ENCODE measurements at places on chromosomes 12 and 14. TPM values are rescaled to one million over a fixed set of nuclear protein-coding genes. Genes with fewer than 3 reads are reported as not detected.

DNA sequence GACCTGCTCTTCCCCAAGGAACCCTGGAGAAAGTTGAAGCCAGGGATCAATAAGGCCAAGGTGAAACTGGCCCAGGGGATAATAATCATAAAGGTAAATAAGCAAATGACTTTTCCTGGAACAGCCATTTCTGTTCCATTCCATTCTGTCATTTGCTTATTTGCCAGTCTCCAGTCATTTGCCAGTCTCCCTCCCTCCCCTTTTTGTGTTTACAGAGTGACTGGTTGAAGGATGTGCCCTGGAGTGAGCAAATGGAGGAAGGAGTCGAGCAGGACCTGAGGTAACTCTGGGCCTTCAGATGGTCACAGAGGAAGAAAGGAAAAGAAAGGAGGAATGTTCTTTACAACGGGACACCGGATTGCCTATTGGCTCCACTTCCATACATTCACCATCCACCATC, 17.8 kb upstream of the DCD start:
- no peak for DNase-seq

Gene OR6C2
- not detected for total RNA-seq

GRCh38 chr12:3662521-3662921, 90.4 kb downstream of the CRACR2A start:
- no peak for DNase-seq

DNA sequence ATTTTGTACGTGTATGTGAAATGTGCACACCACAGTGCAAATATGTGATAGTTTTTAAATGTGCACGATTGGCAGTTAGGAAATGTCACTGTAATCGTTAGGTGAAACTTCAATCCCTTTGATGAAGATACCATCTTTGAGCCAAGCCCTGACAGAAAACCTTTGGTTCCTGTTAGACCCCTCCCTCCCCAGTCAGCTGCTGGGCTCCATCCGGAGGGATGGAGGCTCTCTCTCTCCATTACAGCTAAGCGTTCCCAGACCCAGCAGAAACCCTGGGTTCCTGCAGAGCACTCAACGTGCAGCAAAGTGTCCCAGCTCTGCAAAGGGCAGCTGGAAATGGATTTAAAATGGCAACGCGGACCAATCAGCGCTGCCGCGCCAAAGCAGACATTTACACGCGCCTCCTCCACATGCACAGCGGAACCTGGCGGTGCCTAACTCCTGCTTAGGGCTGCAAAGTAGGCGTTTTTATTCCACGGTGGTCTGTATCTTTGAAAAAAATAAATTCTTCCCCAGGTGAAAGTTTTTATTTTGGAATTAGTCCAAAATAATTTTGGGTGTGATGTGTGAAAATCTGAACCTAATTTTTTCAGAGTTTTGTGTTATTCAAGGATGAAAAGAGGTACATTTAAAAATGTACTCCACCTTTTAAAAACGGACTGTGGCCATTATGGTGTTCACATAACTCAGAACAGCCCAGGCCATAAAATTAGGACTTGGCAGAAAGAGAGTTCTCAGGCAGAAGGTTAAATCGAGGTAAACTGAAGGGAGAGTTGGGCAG, 1.4 kb upstream of the HMGA2 start:
- no peak for DNase-seq

DNA sequence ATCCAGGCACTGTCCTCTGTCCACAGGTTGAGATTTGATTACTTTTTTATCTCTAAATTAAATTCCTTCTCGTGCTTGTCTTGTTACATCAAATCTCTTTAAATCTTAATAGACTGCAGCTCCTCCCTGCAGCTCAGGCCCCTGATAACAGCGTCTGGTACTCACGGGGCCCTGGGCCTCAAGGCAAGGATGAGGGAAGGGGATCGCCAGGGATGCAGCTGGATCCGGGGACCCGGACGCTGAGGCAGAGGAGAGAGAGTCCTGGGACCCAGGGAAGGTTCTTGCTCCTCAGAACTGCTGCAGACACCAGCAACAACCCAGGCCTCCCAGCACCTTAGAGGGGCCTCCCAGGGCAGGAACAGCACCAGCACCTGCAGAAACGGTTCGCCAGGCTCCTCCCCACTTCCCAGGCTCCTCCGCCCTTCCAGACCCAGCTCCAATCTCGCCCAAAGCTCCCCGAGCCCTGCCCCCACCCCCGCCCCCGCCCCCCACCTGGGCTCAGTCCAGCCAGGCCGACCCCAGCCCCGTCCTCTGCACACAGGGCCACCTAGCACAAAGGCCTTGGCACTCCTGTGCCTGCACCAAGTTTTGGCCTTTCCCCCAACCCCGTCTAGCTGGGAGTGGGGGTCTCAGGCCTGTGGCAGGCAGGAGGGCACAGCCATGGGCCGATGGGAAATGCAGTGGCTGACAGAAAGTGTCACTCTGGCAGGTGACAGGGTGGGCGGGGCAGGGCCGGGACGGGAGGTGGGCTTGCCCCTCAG, 60.3 kb upstream of the GALNT9 start:
- DNase-seq = no peak

DNA sequence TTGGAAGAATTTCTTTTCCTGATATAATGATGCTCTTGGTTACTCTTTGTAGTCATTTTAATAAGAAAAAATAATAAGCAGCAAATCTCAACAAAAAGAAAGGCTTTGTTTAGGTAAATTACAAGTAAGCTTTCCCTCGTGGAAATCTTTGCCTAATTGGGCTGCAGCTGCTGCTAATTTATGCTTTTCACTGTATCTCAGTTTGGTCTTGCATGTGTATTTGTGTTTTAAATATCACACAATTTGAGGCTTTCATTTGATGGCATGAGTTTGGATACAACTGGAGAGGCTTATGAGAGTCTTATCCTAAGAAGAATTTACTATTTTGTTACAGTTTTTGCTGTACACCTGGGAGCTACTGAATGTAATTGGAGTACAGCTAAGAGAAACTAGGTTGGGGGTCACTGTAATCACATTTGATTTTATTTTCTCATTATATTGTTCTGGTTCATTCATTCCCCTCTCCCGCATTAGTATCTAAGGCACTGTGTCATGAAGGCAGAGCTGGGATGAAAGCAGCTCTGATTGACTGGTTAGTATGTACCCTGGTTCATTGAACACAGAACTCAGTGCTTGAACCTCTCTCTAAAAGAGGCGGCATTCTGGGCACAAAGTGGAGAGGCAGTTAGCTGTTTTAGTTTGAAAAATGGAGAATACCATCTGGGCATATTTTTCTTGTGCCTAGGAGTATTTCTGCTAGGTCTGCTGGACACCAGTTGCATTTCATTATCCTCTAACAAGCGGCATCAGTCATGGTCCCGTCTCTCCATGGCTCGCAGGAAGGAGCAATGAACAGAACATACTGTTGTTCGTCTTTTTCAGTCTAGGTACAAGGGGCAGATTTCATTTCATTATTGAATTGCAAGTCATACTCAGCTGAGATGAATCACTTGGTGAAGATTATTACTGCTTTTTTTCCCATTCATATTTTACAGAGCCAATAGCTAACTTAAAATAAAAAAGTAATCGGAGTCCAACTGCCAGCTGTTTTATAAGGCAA, 118.0 kb upstream of the TMEM260 start:
- no peak for DNase-seq

Gene CCDC38
- 0.49 TPM for total RNA-seq

DNA sequence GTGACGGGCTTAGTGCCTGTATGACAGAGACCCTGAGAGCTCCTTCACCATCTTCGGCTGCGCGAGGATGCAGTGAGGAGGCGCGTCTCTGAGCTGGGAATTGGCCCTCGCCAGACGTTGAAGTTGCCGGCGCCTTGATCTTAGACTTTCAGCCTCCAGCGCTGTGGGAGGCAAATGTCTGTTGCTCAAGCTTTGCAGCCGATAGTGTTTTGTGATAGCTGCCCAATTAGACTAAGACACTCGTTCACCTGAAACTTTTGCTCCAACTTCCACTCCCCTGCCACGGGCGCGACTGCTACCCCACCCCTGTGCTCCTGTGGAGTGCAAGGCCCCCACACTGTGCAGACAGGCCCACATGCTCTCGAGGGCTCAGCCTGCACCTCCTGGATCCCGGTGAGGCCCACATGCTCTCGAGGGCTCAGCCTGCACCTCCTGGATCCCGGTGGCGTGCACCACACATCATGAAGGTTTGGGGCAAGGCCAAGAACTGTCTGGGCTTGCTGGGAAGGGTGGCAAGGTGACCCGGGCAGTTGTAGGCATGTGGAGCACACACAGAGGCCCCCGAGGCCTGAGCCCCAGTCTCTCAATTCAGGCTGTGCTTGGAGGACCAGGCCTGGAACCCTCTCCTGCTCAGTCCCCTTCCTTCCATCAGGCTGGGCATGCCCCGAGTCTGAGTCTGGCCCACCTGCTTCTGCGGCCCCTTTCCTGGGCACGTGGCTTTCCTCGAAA, 324.6 kb downstream of the TMEM121 start:
- DNase-seq = no peak

Gene YEATS4
- 21.5 TPM for total RNA-seq

DNA sequence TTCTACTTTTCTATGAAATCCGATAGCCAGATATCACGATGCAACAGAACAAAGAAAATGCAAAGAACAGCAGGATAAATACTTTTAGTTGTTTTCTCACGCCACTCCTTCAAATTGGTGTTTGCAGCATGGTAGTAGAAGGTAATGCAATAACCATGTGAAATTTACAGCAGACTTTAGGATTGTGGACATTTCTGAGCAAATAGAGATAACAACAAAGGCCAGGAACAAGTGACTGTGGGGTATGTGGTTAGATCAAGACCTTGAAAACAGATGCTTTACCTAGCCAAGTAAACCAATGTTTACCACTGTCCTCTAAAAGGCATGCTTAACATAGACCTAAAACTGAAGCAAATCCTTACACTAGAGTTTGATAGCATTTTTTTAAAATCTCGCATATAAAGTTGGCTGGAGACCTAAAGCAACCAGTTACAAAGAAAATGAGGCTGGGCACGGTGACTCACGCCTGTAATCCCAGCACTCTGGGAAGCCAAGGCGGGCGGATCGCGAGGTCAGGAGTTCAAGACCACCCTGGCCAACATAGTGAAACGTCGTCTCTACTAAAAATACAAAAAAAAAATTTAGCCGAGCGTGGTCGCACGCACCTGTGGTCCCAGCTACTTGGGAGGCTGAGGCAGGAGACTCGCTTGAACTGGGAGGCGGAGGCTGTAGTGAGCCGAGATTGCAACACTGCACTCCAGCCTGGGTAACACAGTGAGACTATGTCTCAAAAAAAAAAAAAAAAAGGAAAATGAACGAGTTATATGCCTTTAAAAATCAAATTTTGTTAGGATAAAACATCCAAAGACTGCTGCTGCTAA, 123.2 kb upstream of the FOXN3 start:
- DNase-seq = no peak

Gene FGF23
- total RNA-seq = not detected

DNA sequence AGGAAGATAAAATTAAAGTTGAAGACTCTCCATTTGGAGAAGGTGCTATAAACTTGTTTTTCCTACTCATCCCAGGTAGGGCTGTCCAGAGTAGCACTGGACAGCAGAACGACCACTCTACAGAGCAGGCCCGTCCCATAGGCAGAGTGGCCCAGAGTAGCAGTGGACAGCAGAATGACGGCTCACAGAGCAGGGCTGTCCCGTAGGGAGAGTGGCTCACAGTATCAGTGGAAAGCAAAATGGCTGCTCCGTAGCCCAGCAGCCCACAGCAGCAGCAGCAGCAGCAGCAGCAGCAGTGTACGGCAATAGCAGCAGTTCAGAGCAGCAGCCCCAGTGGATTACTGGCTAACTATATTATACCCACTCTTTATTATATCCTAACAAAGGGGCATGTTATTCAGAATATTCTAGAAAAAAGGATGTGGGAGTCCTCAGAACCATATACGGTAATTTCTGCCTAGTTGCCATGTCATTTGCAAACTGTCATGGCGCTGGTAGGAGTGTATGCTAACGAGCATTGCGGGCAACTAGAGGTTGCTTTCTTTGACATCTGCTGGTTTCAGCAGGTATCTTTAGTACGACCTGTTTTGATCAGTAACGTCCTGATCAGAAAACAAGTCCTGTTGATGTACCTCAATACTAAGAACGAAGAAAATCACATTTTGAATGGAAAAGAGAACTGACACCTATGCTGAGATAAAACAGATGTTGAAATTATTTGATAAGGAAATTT, 567.3 kb downstream of the SLC16A7 start:
- no peak for DNase-seq

Gene FAM177A1
- total RNA-seq = 38.7 TPM

Gene TSPAN11
- total RNA-seq = not detected

Gene CIDEB
- 18.4 TPM for total RNA-seq

DNA sequence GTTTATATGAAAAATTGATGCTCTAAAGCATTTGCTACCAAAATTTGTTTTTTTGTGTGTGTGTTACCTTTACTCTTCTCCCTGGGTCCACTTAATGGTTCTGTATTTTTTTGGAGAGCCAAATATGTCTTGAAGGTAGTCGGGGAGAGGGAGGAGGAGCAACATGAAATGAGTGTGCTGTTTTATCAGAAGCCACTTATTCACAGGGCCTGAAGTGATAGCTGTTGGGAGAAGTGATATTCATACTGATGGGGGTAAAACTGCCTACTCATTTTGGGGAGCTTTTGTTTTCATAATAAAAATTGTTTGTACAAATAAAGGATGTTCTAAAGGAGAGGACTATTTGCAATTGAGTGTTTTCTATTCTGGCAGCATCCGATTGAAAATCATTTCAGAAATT, 29.2 kb downstream of the CRADD start:
- no peak for DNase-seq

GRCh38 chr12:32107359-32108267, 966 bp downstream of the BICD1 start:
- no peak for DNase-seq

Measured in T-cell (primary cell).